ENCODE measurements at places on chromosomes 1 and 21. TPM values are rescaled to one million over a fixed set of nuclear protein-coding genes. Genes with fewer than 3 reads are reported as not detected.

The SPRR5 gene
- not detected for total RNA-seq

- no peak for DNase-seq
Observed at GRCh38 chr1:76921590-76921989, 54.3 kb downstream of the ST6GALNAC5 start.

- no peak for DNase-seq
Observed at GRCh38 chr1:30908696-30909364, at the start of gene SDC3. Gene SDC3, minus strand, starts transcription at chr1:30908758. Its CDS starts 172 bp downstream, at chr1:30908586.

DNA sequence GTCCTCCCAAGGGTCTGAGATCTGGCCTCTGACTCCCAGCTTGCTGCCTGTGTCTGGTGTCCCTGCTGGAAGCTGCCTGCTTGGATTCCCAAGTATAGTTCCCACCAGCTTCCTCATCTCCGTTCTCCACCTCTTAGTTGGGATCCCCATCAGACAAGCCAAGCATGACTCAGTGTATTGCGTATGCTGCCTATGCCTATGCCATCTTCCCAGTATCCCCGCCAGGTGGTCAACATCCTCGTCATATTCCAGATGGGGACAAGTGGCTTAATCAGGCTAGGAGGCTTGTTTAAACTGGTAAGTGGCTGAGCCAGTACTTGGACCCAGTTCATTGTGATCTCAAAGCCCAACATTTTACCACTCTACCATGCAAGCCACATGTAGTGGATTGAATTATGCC lies 204.4 kb downstream of the GRIK3 start:
- no peak for DNase-seq

GRCh38 chr1:170288155-170288554 lies 142.4 kb downstream of the NTMT2 start:
- no peak for DNase-seq

The RXRG gene
- total RNA-seq: 0.31 TPM

DNA sequence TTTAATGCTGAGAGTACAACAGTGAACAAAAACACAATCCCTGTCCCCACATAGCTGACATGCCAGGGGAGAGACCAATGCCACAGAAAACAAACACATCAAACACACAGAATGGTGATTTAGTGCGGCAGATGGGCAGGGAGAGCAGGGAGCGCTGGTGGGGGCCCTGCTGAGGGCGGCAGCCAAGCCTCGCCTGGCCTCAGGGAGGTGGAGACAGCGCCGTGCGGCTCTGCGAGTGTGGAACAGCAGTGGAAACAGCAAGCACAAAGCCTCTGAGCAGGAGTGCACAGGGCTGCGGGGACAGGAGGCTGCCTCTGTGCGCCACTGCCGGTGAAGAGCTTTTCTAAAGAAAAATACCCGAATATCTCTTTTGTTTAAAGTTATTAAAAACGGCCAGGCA lies 17.0 kb downstream of the MCM3AP start:
- DNase-seq: no peak

- no peak for DNase-seq
Observed at GRCh38 chr1:241641773-241642592, 1.8 kb upstream of the CHML start.

The DMBX1 gene
- not detected for total RNA-seq
